ENCODE measurements at places on chromosomes 3 and 15. TPM values are rescaled to one million over a fixed set of nuclear protein-coding genes. Genes with fewer than 3 reads are reported as not detected.

- DNase-seq, result no peak
Measured at GRCh38 chr15:54033356-54033860, 55.2 kb downstream of the UNC13C start.

- DNase-seq, result no peak
Measured at GRCh38 chr3:122913539-122914100, 113.9 kb downstream of the SEMA5B start.

GRCh38 chr15:92883163-92883875 is 16.8 kb upstream of the CHD2 start:
- DNase-seq, result no peak

DNA sequence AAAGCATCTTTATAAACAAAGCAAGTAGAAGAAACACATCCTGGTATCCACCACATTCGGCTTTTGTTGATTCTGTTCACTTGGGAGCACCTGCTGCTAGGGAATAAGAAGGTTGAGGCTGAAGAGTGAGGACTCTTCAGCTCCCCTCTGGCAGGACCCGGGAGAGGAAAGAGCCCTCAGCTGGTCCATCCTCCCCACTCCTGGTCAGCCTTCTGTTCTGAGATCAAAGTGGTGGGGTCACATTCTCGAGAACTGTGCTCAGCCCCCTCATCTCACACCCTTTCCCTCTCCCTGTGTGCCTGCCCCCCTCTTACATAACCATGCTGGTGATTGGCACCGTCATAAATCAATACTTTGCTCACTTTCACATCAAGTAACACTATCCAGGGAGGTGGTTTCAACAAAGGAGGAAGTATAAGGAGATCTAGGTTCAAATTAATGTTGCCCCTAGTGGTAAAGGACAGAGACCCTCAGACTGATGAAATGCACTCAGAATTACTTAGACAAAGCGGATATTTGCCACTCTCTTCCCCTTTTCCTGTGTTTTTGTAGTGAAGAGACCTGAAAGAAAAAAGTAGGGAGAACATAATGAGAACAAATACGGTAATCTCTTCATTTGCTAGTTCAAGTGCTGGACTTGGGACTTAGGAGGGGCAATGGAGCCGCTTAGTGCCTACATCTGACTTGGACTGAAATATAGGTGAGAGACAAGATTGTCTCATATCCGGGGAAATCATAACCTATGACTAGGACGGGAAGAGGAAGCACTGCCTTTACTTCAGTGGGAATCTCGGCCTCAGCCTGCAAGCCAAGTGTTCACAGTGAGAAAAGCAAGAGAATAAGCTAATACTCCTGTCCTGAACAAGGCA is at the start of gene NR1I2:
TSS of gene NR1I2 (plus strand) at position 772 of the 869 bp plus-strand sequence.
- no peak for DNase-seq

GRCh38 chr3:158821847-158822246 is 20.0 kb downstream of the MFSD1 start:
- no peak for DNase-seq

DNA sequence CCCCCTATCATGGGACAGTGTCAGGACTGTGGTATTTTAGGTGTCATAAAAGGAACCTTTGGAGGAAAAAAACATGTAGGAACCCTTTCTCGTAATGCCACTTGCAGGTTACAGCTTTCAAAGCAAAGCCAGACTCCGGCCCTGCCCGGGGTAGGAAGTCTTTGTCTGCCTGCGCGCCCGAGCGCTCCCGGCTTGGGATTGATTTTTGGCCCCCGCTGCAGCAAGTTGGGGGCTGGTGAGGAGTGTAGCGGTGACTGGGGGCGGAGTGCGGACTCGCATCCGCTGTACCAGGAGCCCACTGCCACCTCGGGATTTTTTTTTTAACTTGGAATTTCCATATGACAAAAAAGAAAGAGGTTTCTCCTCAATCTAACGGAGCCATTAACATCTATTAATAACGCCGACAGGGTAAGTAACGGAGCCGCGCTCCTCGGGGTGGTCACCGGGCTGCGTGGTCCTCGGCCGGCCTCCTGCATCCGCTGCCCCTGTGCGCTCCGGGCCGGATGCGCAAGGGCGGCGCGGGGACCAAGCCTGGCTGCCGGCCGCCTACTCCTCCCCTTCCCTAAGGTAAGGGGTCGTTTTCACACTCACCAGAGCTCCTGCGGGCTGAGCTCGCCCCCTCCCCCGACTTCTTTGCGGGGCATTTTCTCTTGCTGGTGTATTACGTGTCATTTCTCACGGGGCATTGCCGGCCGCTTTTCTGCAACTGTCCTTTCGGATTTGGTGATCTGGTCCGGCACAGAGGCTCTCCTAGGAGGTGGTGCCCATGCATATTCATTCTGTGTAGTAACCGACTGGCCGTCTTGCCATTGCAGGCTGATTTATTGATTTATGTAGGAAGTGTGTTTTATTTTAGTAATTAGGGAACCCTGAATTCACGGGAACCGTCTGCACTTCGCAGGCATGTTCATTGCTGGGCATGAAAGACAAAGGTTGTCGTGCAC is 219.8 kb upstream of the TOPAZ1 start:
- DNase-seq, result no peak

DNA sequence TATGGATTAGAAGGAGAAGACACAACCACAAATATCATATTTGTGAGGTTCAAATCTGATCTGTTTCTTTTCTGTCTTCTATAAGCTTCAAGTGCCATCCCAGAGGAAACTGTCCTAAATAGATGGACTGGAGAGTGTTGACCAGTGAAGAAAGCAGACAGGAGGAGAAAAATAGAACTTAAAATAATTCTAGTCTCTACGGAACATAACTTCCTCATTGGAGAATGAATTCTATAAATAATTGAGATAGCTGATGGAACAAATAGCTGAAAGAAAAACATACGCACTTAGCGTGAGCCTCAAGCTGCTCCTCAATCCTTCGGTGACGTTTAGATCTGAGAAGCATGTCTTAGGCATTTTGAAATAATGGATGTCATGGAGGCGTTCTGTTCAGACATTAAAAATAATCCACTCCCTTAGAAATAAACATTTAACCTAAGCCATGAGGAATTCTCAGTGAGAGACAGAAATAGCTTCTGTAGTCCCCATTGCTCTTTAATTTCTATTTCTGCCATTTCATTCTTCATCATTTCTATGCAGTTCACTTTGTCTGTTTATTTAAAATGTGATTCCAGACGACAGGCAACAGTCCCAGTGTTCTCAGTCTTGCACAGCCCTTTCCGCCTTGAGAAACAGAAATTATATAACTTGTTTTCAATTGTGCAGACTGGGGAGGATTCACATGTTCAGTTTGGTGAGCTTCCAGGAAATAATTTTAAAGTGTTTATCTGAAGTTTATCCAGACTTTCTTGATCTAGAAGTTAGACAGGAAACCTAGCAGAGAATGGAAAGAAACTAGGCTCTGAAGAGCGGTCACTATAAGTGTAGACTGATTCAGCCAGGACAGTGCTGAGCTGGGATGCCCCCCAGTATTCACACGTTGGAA is 97.3 kb downstream of the NR1D2 start:
- no peak for DNase-seq

DNA sequence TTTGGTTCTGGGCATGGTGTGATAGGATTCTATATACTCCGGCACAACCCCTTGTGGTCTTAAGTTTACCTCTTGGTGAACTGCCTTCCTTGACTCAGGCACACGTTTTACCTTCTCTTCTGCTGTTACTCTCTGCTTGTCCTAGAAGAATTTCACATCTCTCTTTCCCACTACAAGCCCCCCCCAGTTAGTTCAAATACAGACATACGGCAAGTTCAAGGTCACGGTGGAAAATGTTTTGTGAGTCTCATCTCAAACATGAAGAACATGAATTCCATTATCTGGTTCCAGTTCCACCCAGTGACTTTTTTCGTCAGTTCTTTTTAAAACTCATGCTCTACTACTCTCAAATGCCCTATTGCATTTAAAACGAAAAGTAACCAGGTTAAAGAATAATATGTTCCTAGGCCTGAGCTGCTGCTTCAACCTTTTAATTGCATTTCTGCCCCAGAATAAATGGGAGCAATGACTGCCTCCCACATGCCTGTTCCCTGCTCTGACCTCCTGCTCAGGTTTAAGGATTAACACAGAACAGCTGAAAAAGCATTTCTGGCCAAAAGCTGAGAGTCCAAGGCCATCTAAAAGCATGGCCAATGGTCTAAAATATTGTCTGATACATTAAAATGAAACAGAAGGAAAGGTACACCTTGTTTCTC is 132.8 kb downstream of the OSBPL10 start:
- DNase-seq, result no peak

GRCh38 chr3:122167630-122168029 is 15.8 kb upstream of the CASR start:
- DNase-seq, result no peak

- DNase-seq, result no peak
Measured at GRCh38 chr15:49622561-49622960, 1.7 kb downstream of the DTWD1 start.

DNA sequence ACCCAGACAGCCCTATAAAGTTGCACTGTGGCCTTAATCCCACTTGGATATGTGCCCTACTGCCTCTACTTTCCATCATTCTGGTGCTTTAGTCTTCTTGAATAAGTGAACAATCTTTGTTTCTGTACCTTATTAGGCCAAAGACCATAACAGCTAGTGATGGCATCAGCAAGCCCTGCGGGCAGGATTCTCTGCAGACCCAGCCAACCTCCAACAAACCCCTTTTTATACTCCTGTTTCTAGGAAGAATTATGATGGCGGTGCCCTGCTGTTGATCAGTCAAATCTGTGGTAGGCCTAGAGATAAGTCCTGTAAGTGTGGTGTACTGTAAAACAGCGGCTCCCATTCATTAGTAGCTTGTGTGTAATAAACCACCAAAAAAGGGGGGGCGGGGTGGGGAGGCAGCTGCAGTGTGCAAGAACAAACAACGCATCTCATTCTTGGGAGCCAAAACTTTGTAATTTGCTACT is 40.5 kb downstream of the SOX2 start:
- DNase-seq, result no peak

- no peak for DNase-seq
Measured at GRCh38 chr15:70093070-70093469, 4.6 kb downstream of the TLE3 start.

DNA sequence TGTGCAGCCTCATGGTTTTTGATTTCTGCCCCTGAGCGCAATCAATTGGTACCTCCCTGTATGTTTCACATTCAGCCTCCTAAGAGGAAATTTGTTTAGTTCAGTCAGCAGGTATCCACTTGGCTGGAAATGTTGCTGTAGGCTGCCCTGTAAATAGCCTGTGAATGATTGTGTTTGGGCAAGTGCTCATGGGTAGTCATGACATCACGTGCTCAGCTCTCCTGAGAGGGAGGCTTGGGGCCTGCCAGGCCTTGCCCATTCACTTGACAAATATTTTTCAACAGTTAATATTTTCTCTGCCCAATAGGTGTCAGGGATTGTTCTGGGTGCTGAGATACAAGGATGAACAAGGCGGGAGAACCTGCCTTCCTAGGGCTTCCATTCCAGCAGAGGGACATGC is 13.3 kb downstream of the HRH1 start:
- DNase-seq, result no peak

WWTR1 gene
- total RNA-seq, result 19.2 TPM

GOLGA6D gene
- total RNA-seq, result 0.73 TPM

RARRES1 gene
- total RNA-seq, result 0.71 TPM

CORO2B gene
- 3.4 TPM for total RNA-seq

SNX22 gene
- 5.1 TPM for total RNA-seq

CFAP100 gene
- total RNA-seq, result not detected
